CD14-positive monocyte (primary cell): ENCODE measurements at places on chromosomes 7 and 10.

- DNase-seq, result peak; percentile 5
Measured at GRCh38 chr10:21368022-21368582, 157.4 kb downstream of the SKIDA1 start.

GRCh38 chr7:139798892-139799291 is 21.1 kb upstream of the HIPK2 start:
- DNase-seq, result no peak

DNA sequence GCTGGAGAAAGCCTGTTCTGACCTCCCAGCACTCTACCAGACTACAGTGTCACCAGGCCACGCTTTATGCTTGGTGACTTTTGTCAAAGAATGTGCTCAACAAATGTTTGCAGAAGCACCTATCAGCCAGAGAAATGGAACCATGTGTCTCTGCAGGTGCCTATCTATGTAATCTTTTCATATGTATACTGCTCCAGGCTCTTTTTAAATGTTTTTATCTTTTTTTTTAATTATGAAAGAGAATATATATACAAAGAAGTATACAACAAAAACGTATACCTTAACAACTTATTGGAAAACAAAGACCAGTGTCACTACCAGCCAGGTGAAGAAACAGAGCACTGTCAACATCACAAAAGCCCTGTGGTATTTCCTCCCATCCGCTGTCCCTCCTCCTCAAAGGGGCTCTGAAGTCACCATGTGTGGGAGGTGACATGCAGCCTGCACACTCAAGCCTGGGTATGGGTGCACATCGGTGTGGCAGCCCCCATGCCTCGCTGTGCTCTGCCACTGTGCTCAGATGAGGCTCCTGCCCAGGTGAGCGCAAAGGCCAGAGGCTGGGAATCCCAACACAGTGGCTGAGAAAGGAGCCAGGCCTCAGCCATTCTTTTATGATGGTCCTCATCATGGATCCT is 120.6 kb downstream of the CLEC2L start:
- no peak for DNase-seq

DNA sequence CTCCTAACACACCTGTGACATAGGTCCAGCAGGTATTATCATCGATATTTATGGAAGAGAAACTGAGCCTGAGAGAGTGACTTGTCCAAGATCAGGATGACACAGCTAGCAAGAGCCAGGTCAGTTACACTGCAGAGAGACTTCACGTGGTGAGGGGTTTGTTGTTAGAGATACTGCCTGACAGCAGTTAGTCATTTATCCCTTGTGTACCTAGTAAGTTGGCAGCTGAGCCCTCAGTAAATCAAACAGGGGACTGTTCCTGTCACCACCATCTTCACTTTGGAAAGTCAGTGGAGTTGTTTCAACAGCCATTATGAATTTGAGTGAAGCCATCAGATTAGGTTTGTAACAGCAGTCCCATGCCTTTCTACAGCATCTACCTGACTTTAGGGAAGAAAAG is 87.5 kb upstream of the GATA3 start:
- DNase-seq, result no peak

DNA sequence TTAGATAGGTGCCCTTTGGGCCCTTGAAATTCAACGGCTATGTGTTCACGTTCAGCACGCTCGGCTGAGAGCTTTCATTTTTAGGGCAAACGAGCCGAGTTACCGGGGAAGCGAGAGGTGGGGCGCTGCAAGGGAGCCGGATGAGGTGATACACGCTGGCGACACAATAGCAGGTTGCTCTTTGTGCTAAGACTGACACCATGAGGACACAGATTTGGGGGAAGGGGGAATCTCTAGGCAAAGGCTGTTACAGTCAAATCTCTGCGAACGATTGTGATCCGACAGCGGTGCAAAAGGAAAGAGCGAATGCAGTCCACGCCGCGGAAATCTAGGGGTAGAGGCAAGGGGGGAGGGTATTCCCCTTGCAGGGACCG is 667 bp downstream of the KLLN start:
- no peak for DNase-seq

GRCh38 chr10:109892117-109892516 is 31.2 kb downstream of the XPNPEP1 start:
- DNase-seq, result no peak

- DNase-seq, result peak; percentile 38
Measured at GRCh38 chr10:80493522-80494051, 39.5 kb downstream of the TSPAN14 start.

DNA sequence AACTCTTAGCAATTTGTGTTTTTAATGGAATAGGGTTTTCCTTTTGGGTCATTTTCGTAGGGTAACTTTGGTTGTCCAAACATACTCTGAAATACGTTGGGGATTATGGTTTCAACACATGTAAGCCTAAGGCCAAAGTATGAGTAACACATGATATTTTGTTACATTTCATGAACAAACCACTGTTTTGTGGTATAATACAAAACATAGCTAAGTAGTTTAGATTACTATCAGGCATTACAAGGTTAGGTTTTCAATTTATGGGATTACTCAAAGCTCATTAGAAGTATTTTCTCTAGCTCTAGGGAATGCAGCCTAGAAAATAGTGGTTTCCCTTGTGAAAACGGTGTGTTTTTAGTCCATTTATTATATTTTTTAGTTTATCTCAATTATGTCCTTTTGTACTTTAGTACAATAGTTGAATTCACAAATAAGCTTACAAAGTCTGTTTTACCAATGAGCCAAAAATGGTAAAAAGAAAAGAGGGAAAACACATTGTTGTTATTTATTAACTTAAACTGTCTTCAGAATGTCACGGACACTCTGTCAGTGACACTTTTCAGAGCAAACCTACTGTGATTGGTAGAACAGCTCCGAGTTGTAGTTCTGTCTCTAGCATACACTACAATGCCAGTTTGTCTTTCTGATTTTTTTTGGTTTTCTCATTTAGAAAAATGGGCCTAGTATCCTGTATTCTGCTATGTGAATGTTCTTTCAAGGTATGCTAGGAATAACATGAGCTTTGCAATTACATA is 473.7 kb downstream of the SUGCT start:
- DNase-seq, result no peak

DNA sequence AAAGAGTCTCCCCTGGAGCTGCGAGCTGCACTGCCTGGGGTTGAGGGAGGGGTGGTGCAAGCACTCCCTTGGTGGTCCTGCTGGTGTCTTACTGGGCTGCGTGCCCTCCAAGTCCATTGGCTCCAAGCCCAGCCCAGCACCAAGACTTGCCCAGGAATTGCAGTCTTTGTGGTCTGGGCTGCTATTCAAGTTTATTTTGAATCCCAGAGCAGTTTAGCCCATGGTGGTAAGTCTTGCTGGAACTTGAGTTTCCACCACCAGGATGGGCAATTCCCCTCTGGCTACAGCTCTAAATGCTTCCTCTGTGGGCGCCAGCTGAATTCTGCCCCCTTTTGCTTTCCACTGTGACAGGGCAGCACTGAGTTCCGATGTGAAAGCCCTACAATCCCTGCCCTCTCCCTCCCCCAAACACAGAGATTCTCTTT is 25.1 kb downstream of the GALNT11 start:
- DNase-seq, result no peak

DNA sequence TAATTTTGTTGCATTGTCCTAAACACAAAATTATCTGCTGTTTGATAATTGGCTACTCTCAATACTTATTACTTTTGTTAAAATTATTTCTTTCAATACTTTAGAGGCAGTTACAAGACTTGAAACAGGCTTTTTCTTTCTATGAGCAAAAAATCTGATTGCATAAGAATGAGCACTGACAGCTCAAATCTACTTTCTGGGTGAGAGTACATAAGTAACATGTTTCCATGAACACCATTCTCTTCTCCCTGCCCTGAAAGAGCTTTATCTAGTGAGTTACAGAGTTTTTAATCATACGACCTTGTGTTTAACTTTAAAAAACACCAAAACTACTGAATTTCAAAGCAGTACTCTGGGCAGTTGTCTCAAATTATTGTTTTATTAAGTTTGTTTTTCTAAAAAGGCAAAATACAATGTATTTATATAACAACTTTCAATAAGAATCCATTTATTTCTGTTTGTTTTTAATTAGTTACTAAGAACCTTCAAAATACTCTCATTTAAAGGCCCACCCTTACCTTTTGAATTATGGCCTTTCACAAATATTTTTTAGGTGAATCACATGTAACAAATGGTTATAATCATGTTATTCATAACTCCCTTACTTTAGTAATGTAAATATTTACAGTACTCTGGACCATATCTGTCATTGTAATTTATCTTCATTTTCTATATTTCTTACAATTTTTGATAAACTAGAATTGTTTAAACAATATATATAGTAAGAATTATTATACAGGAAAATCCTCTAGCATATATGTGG is 23.0 kb upstream of the TFAM start:
- no peak for DNase-seq

- DNase-seq, result no peak
Measured at GRCh38 chr10:125415964-125416363, 255.6 kb upstream of the CTBP2 start.

DNA sequence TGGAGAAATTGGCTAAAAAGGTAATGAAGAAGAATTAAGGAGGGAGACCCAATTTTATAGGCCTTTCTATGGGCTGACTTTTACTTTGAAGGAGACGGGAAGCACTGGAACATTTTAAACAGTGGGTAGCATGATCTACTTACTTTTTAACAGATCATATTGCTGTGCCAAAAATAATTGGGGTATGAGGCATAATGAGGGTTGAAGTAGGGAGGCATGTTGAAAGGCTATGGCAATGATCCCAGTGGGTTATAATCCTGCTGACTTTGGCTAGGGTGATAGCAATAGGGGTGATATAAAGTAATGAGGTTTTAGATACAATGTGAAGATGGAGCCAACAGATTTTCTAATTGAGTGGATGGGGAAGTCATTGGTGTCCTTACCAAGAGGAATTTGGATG is 73.2 kb downstream of the GPR37 start:
- DNase-seq, result no peak

GRCh38 chr7:113207441-113207840 is 89.1 kb upstream of the SMIM30 start:
- no peak for DNase-seq

- DNase-seq, result no peak
Measured at GRCh38 chr10:61176424-61176823, 232.4 kb upstream of the RHOBTB1 start.

GRCh38 chr10:89651916-89652573 is 7.0 kb upstream of the PANK1 start:
- no peak for DNase-seq

GRCh38 chr7:98685541-98685940 is 68.5 kb downstream of the NPTX2 start:
- DNase-seq, result no peak

DNA sequence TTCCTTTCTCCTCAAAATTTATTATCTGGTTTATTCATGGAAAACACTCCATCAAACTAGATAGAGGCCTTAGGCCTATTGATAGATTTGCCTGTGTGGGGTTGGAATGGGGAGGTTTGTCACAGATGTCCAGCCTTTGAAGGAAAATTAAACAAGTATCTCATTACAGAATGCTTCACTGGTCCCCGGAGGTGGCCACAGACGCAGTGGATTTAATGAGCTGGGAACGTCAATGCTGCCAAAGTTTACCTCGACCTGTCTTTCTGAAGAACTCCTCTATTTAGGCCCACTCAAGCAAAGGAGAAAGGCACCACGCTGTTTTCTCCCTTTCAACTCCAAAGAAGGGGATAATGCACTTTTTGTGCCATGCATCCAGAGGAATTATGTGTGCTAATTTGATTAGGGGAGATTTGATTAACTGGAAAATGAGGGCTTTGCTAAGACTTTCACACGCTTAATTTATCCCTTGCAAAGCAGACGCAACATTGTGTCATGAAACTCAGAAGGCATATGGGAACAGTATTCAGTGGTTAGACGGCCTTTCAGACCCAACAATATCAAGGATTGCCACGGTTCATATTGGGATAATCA is 558.8 kb upstream of the GALNT17 start:
- DNase-seq, result no peak

GRCh38 chr10:77504196-77504872 is 133.3 kb downstream of the KCNMA1 start:
- no peak for DNase-seq

DNA sequence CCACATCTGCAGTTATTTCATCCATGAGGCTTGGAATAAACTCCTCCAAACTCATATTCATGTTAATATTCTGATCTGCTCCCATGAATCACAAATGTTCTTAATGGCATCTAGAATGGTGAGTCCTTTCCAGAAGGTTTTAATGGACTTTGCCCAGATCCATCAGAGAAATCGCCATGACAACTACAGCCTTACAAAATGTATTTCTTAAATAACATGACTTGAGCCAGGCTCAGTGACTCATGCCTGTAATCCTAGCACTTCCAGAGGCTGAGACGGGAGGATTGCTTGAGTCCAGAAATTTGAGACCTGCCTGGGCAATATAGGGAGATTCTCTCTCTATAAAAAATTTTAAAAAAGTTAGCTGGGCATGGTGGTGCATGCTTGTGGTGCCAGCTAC is 102.1 kb upstream of the TMEM168 start:
- DNase-seq, result no peak

DNA sequence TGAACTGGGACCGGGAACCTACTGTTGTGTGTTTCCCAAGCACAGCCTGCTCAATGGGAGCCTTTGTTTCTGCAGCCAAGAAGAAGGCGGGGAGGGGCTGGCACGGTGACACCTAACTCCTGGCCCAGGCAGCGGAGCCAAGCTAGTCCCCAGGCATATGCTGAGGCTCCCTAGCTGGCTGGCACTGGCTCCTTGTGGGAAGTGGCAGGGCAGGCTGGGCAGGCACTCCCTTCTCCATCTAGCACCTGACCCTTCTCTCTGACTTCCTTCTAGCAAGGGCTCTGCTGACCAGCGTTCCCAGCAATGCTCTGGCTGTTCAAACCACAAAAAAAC is 325.0 kb downstream of the PLXNA4 start:
- no peak for DNase-seq

- DNase-seq, result no peak
Measured at GRCh38 chr10:113493195-113493594, 59.7 kb upstream of the HABP2 start.

DNA sequence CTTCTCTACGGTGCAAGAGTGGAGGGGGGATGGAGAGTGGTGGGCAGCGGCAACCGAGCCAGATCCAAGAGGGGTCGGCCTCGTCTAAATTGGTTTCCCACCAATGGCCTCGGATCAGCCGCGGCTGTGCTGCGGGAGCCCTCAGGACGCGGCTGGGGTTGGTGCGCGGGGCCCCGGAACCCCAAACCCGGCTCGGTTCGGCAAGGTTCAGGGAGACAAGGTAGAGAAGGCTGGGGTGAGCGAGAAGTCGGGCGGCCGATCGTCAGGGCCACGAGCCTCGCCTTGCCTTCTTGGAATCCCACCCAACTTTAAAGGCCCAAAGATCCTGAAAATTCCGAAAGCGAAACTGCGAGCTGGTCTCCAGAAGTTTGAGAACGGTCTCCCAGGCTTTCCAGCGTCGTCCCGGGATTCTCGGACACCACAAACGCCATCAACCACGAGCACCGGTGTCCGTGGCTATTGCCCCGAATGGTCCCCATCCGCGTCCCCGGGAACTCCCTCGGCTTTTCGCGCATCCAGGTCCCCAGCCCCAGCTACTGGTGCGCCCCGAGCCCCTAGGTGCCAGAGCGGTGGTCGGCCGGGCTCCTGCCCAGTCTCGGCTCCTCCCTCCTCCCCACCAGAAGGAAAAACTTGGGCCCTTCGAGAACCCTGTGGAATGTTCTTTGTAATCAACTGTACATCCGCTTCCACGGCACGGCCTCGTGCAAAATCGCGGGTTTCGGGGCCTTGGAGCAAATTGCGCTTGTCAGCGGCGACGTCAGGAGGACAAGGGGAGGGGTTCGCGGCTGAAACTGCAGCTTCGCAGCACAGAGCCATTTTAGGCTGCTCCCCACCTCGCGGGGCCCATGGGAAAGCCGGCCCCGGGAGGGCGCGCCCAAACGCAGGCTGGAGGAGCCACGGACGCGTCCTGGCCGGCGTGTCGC is 3.2 kb downstream of the SFMBT2 start:
- peak; percentile 40 for DNase-seq
